NCI-H1105 (cell line): ENCODE measurements at places on chromosomes 16 and 17.

GRCh38 chr16:17832738-17833137 is 362.0 kb upstream of the XYLT1 start:
- DNase-seq, result no peak

GRCh38 chr16:70251629-70252354 is at the start of gene EXOSC6:
Gene EXOSC6, minus strand, starts transcription at chr16:70251940. Its CDS starts 40 bp downstream, at chr16:70251900.
- DNase-seq, result peak; percentile 70

- DNase-seq, result no peak
Measured at GRCh38 chr16:64406770-64407181, 715.1 kb downstream of the CDH11 start.

DNA sequence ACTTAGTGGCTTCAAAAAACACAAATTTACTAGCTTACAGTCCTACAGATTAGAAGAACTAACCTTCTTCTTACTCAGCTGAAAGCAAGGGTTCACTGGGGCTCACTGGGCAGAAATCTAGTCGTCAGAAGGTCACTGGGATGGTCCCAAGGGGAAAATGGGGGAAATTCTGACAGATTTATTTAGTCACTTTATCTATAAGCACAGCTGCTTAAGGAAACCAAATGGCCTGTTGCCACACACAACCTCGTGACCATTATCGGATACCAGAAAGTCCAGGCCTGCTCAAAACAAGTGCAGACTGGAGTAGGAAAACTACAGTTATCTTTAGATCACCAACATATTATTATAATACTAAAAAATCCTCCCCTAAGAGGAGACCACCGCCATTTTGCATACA is 374.6 kb upstream of the ASIC2 start:
- no peak for DNase-seq

DNA sequence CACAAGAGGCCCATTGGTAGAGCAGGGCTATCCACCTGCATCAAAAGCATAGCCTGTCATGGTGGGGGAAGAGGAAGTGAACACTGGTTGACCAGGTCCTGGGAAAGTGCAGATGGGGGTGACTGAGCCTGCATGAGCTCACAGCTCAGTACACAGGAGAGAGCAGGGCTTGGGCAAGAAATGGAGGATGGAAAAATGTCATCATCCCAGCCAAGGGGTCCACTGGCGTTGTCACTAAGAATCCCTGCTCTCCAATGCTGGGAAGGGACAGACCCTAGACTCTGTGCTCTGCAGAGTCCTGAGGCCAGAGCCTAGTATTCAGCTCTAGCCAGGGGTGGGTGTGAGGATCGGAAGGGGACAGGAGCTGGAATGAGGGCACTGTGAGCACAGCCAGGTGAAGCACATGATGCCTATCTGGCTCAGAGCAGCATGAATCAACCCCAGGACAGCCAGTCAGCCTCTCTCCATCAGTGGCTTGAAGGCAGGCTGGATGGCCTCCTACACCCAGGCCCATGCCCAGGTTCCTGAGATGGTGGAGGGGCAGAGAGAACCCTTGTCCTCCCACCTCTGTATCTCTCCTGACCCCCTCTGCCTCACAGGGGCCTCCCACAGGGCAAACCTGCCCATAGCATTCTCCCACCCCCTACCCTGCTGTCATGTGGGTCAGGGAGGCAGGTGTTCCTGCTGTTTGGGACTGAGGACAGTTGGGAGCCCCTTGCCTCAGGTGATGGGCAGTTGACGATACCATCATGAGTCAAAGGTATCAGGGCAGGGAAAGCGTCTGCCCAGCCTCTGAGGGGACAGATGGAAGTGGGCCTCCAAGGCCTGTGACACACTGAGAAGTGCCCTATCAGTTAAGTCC is 13.8 kb upstream of the CTCF start:
- DNase-seq, result no peak

DNA sequence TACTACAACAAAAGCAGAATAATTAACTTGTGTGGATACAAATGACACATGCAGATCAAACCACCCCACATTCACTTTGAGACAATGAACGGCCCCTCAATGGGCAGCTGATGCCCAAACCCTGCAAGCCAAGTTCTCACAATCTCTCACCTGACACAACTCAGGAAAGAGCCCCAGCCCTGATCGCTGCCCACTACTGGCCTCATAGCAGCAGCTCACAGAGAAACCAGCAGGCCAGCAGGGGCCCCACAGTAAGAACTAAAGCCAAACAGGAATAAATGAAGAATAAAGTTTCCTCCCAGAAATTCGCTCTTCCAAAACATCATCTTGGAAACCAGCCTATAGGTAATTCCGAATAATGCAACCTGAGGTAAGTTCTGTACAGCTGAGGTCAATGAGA is 7.7 kb downstream of the AKTIP start:
- no peak for DNase-seq

DNA sequence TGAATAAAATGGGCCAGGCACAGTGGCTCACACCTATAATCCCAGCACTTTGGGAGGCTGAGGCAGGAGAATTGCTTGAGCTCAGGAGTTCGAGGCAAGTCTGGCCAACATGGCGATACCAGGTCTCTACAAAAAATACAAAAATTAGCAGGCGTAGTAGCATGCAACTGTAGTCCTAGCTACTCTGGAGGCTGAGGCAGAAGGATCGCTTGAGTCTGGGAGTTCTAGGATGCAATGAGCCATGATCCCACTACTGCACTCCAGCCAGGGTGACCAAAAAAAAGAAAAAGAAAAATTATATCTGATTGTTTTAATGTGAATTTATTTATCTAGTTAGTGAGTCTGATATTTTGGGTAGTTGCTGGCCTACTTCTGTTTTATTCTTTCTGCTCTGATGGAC is 7.0 kb downstream of the IL34 start:
- DNase-seq, result no peak

DNA sequence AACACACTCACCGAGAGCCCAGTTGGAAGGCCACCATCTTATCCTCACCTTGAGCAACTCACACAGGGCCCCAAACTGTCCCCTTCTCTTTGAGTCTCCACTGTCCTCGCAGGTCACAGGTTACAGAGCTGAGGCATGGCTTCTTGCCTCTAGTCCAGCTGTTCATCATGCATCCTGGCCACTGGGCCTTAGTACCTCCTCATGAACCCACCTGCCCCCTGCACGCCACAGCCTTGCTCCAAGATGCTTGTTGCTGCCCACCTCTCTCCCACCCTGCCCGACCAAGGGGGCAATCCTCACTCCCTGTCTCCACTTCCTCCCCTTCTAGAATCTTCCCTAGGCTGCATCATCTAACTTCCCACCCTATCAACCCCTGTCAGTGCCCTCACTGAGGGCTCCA is 17.1 kb downstream of the CDH5 start:
- no peak for DNase-seq

DNA sequence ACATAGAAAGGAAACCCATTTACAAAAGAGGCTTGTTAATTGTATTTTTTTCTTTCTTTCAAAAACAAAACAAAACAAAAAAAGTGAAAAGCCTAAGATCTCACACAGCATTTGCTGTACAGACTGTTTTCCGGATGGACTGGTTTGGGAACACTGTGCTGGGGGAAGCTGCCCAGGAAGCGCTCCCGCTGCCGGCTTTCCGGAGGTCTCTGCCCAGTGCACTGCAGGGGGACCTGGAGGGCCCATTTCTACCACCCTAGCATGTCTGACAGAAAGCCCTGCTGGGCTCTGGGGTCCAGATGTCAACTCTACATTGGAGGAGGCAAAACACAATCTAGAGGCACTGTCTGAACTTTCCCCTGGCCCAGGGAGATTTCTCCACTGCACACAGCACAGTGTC is 26.3 kb upstream of the CLEC18B start:
- no peak for DNase-seq

DNA sequence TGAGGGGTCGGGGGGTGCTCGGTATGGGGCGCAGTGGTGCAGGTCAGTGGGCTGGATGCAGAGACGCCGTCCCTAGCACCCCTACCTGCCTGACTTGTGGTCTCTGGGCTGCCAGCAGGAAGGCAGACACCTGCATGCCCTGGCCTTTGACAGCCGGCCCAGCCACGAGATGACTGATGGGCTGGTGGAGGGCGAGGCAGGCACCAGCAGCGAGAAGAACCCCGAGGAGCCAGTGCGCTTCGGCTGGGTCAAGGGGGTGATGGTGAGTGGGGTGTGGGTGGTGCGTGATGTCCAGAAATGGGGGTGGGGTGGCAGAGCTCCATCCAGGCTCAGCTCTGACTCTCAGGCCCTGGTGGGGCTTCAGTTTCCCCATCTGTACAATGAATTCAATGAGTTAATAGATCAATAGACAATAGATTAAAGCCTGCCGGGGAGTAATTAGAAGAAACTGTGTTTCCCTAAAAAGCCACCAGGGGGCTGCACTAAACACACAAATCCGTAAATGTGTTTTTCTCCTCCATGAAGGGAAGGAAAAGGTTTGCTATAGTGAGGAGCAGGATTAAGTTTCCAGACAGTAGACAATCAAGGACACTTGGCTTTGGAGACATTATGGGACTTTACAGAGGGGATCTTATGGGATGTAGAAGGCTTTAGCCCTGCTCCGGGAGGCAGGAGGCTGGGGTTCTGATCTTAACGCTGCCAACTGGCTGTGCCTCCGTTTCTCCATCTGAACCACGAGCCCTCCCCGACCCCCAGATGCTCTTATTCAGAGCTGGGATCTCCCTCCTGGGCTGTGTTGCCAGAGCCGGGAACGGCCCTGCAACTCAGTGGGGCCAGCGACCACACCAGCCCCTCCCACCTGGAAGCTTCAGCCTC is 2.2 kb downstream of the SLC12A3 start:
- peak; percentile 11 for DNase-seq

GRCh38 chr16:70790815-70791214 is 10.1 kb downstream of the VAC14 start:
- no peak for DNase-seq

DNA sequence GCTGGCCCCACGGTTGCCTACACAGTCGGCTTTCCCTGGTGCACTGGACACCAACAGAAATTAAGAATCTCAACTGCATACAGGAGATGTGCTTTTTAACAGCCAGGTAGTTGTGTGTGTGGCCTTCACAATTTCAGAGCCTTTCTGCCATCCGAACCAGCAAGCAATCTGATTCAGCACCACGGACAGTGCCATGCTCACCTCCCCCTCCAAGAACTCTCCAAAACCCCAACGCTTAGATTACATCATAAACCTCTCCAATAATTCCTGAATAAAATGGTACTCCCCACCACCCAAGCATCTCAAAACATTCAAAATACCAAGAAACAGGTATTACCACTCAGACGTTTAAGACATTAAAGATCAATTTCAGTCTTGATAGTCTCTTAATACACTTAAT is 31.8 kb downstream of the USP7 start:
- no peak for DNase-seq

DNA sequence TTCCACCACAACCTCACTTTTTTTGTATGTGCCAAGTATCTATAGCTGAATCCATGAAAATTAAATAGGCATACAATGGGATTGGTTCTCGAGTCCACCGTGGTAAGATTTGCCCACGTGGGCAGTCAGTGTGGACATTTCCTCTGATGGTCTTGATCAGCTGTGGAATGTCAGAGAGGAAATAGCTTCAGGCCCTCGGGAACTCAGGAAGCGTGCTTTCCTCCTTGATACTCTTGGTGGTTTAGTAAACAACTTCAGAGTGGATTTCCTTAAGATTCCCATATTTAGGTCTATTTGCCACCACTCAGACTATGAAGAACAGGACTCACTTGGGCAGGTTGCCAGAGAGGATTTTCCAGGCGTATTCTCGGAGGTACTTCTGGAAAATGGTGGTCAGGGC is 152.5 kb downstream of the VPS53 start:
- DNase-seq, result no peak

DNA sequence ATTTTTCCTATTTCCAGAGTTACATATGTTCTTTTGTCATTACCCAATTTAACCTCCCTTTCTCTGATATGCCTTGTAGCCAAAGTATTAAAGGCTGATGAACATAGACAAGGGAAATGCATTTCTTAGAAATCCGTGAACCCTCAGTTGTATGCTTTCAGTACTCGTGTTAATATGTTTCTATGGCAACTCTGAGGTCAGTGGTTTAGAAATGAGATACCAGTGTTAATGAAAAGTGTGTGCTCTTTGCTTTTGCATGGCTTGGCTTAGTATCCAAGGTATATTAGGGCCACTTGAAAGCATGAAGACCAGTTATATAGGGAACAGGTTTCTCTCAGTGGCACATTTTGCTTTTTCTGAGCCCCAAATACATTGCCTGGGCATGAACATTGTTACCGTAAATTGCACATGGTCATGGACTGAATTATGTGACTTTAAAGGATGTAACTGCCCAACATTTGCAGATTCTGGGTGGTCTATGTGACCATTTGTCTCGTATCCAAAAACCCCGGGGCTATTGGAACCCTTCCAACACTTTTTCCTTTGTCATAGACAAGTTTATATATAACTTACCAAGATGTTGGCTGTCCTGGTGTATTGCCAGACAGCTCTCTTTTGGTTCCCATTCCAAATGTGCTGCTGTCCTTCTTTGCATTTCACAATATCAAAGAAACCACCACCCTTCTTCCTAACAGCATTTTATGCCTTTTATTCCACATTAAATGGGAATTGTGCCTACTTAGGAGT is 17.5 kb downstream of the ABHD15 start:
- DNase-seq, result no peak

GRCh38 chr17:77408284-77408683 is 267.5 kb downstream of the SEC14L1 start:
- no peak for DNase-seq

DNA sequence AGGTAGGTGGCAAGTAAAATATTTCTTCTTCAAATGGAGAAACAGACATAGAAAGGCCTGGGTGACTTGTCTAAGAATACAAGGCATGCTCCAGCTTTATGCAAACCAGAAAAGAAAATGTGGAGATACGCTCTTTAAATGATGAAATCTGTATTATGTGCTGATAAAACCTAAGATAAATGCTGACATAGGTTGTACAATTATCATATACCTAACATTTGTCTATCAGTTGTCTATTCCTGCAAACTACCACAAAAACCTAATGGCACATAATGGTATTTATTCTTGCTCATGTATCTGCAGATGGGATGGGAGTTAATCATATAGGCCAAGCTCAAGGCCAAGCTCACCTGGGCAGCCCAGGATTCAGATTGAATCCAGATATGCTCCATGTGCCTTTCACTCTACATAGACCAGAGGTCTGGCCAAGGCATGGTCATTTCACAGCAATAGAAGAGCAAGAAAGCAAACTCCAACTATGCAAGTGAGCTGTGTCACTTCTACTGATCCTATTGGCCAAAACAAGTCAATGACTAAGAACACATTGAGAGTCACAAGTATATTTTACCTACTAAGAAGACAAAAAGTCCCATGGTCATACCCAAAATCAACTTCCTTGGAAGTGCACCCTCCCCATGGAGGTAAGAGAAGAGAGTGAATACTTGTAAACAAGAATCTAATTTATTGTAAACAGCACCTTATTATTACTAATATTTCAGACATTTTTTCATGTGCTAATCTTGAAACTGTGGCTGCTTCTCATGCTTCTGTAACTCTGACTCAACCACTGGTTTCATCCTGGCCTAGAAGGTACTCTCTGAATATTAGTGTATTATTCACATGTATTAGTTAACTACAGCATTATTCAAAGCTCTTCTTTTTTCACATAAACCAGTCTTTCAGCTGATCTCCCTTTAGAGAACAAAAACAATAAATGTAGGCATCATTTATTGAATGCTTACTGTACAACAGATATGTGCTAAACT is 270.7 kb upstream of the SOX9 start:
- no peak for DNase-seq

- DNase-seq, result no peak
Measured at GRCh38 chr16:87326151-87326571, 9.0 kb upstream of the C16orf95 start.

- DNase-seq, result no peak
Measured at GRCh38 chr17:35748341-35748841, 4.6 kb downstream of the GAS2L2 start.

GRCh38 chr17:4362141-4362540 is 4.3 kb downstream of the UBE2G1 start:
- DNase-seq, result peak; percentile 1

GRCh38 chr17:21039839-21040575 is 2.8 kb downstream of the USP22 start:
- peak; percentile 41 for DNase-seq
